ENCODE measurements at places on chromosomes 3 and 15.

- no peak for DNase-seq
Measured at GRCh38 chr15:87761736-87762509, 494.6 kb downstream of the NTRK3 start.

GRCh38 chr3:129230311-129231019, 18.9 kb upstream of the COPG1 start:
- no peak for DNase-seq

- DNase-seq = no peak
Measured at GRCh38 chr3:4588466-4588865, 95.3 kb downstream of the ITPR1 start.

DNA sequence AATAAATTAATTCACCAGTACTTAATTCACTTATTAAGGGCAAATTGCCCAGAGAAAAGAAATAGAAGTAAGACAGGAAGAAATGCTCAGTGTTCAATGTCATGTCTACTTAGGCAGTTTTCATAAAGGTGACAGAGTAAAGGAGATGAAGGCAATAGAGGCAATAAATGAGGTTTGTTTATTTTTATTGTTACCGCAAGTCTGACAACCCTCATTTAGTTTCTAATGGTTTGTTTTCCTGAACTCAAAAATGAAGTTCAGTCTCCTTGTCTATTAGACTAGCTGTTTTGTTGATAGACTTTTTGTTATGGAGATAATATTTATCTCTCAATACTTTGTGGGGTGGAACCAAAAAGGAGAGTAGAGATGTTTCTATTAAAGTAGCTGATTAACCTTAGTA, 258.3 kb downstream of the C3orf38 start:
- DNase-seq = no peak

- DNase-seq = no peak
Measured at GRCh38 chr3:73783811-73784210, 159.1 kb upstream of the PDZRN3 start.

- no peak for DNase-seq
Measured at GRCh38 chr3:126287536-126288241, 69.5 kb downstream of the KLF15 start.

GRCh38 chr15:39362821-39363561, 217.9 kb upstream of the THBS1 start:
- DNase-seq = no peak
